ENCODE measurements at places on chromosomes 16 and 17.

GRCh38 chr17:42677921-42678781, 1.4 kb upstream of the PLEKHH3 start:
- peak; percentile 59 for DNase-seq

DNA sequence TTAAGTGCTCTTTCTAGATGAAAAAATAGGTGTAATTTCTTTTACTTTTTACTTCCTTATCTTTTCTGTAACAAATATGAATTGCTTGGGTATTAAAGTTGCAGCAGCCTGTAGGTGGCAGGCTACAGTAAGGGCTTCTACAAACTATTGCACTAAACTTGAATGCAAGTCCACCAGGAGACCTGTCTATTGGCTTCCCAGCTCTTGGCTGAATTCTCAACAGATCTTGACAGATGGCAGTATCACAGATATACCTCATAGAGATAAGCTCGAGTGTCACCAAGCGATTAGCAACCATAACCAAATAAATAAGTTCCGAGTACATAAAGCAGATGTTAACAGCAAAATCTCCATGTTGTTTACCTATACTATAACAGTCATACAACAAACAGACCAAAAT, 5.9 kb downstream of the BBS2 start:
- DNase-seq = peak; percentile 50

- no peak for DNase-seq
Measured at GRCh38 chr17:64256913-64257807, 5.9 kb downstream of the TEX2 start.

- peak; percentile 62 for DNase-seq
Measured at GRCh38 chr16:71883849-71884638, at the start of gene ZNF821. ZNF821 (minus strand) TSS chr16:71884182; CDS start chr16:71879946, 4,236 bp downstream.

DNA sequence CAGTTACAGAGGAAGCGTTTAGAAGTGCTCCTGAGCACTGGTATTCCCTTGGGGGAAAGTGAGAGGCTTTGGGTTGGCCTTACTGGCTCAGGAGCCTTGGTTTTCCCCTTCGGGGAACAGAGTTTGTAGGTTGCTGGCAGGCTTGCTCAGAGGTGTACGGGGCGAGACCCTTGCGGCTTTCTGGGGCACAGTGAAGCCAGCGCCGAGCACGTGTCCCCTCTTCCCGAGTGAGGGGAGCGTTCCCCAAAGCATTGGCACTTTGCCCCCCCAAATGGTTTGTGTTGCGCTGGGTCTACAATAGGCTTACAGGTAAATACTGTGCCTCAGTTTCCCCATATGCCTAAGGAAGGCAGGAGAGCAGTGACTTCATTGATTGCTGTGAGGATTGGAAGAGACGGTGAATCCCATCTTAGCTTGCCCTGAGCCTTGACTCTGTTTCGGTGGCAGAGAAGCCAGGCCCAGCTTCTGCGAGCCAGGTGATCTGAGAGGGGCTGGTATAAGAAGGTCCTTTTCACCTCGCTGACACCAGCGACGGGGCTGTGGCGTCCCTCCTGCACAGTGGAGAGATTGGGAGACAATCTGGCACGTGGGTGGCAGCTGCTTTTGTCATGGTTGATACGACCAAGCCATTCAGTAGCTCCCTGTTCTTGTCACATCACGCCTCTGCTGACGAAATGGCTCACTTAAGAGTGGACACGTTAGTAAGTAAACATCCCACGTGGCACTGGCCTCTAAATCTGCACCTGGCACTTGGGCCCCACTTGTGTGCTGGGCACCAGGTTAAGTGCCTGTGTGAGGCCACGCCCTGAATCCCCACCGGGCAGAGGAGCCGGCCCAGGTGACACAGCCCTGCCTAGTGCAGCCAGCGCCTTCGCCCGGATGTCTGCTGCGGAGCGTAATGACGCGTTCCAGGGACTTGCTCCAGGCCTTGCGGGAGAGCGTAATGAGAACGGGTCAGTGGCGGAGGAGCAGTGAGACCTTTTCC, 55.0 kb downstream of the MEAK7 start:
- no peak for DNase-seq

GRCh38 chr17:16075949-16076348, 76.3 kb downstream of the TTC19 start:
- DNase-seq = no peak

GRCh38 chr17:60145006-60145935, 4.5 kb upstream of the CA4 start:
- DNase-seq = no peak

DNA sequence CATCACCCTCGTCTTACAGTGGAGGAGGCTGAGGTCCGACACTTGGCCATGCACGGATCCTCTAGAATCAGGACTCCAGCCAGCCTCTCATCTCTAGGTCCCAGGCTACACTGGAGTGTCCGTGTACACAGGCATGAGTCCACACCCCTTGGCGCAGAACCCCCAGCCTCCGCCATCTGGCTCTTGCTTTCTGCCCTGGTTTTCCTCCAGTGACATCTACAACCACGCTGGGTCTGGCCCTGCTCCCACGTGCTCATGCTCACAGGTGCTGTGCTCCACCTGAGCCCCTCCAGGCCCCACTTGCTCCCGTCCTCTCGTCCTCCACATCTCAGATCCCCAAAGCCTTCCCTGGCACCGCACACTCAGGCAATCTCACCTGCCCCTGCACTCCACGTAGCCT, 260.8 kb downstream of the ENGASE start:
- no peak for DNase-seq

Data from CD4-positive, alpha-beta T cell treated with Interleukin-6 at 100 ng/mL for 8 hours (primary cell).